Esophagus muscularis mucosa (tissue), 4 donors: ENCODE measurements at places on chromosomes 7 and 10. TPM values are rescaled to one million over a fixed set of nuclear protein-coding genes. Genes with fewer than 3 reads are reported as not detected.
A peak's percentile ranks its signal among the peaks of the same experiment; 100 is the strongest.

The SCART1 gene
- total RNA-seq = 1.7 TPM

DNA sequence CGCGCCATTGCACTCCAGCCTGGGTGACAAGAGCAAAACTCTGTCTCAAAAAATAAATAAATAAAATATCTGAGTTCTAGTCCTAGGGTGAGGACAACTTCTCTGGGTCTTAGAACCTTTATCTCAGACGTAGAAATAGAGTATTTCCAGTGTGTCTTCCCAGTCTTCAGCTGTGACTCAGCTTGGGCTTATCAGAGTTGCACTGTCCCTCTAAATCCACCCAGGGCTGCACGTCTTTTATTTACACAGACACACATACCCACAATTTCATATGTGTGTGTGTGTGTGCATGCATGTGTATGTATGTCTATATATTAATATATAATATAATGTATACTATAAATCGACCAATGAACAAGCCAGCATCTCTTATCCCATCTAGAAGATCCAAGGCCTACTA, 13.0 kb upstream of the PDIA4 start:
- DNase-seq = no peak

DNA sequence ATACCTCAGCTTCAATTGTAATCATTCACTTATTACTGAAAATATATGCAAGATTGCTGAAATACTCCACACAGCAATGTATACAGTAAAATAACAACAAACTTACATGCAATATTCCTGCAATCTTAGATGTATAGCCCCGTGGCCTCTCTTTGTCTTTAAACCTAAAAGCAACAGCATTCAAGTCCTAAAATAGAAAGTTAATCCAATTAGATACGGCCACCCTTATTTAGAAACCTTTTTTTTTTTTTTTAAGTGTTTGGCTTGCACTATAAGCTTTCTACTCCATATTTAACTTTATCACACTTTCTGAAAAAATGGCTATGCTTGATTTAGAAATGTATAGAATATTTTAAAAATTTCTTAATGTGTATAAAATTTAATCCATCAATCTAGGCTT, 67.6 kb downstream of the IDE start:
- no peak for DNase-seq

- no peak for DNase-seq
These were observed 102.5 kb downstream of the COBL start for GRCh38 chr7:51214098-51214497.

DNA sequence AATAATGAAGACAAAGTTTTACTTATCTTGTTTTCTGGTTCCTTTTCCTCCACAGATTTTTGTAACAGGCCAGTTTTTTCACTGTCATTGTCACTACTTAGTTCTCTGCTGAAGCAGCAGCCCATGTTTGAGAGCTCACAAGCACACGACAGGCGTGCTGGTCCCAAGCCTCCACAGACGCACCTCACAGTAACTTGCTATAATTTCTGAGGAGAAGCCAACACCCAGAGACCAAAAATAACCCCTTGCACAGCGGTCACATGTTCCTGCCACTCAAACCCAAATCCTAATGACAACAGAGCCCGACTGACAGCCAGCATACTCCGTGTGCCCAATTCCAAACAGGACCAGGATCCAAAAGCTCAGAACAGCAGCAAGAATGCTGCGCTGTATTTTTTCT, 58.5 kb downstream of the LARP4B start:
- DNase-seq = no peak

The CLRN3 gene
- not detected for total RNA-seq

DNA sequence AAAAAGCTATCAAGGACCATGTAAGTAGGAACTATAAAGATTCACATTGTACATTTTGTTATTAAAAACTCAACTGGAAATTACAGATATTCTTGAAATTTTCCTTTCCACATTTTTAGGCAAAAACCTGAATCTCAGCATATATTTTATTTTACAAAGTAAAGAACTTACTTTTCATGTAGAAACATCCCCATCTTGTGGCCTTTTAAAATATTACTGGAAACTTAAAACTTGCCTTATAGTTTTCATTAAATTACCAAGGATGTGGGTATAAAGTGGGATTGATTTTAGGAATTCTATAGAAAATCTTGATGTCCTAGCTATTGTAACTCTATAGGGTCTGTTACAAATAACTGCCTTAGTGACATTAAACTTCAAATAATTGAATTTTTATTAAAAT, 10.6 kb downstream of the DBF4 start:
- DNase-seq = no peak

GRCh38 chr7:134720091-134720935, 59.1 kb upstream of the CALD1 start:
- no peak for DNase-seq

The SORCS3 gene
- total RNA-seq = 0.42 TPM

GRCh38 chr7:102395873-102396709, at the start of gene PRKRIP1:
Gene PRKRIP1 (plus strand): TSS chr7:102396363. CDS start chr7:102396412, 49 bp downstream.
- DNase-seq = peak; percentile 94

- DNase-seq = no peak
These were observed 98.9 kb downstream of the HERPUD2 start for GRCh38 chr7:35596061-35596460.

The LEP gene
- total RNA-seq = not detected

DNA sequence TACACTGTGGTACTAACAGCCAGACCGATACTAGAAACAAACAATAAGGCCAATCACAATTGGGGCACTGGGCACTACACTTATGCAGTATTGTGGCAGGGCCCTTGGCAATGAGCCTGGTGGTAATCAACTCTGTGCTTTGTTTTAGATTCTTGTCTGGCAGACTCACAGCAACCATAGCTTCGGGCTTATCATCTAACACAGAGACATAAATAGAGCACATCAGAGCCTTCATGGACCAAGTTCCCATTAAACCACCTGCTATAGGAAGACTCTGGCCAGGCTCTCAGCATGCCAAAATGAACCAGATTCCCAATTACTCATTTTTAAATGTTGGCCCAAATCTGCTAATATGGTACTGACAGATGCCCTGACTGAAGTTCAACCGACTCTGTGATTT, 218.6 kb downstream of the DGKI start:
- DNase-seq = no peak

DNA sequence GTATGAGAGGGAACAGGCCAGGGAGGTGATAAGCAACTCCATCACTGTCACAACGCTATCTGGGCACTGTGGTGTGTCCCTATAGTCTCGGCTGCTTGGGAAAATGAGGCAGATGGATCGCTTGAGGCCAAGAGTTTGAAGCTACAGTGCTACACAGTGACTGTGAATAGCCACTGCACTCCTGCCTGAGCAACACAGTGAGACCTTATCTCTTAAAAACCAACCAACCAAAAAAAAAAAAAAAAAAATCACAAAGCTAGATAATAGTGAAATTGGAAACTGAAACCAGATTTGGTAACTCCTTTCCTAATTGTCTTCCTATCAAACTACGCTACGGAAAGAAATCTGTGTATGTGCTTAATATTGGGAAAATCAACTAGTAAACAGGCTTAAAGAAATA, 14.1 kb downstream of the MICU1 start:
- DNase-seq = no peak
